Psoas muscle (tissue), 8 donors: ENCODE measurements at places on chromosomes 5 and 9. TPM values are rescaled to one million over a fixed set of nuclear protein-coding genes. Genes with fewer than 3 reads are reported as not detected.
A peak's percentile ranks its signal among the peaks of the same experiment; 100 is the strongest.

IL17B gene
- polyA plus RNA-seq = 0.08 TPM

FAT2 gene
- 0.03 TPM for polyA plus RNA-seq

SLC31A1 gene
- 3.3 TPM for polyA plus RNA-seq

FBP2 gene
- 29.8 TPM for polyA plus RNA-seq

DNA sequence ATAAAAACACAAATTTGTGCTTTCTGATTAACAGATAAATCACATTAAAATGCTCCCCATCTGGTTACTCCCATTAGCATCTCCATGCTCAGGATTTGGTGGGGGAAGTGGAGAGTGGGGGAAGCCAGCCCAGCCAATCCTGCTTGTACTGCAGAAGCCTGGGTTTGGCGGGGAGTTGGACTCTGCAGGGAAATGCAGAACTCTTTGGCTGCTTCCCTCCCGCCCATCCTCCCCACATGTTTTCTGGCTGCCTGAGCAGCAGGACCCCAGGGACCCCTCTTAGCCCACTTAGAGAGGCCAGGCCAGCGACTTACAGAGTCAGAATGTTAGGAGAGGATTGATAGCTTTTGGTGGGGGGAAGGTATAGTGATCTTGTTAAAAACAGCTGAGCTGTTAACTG is 59.5 kb upstream of the FOXI1 start:
- no peak for DNase-seq

DNA sequence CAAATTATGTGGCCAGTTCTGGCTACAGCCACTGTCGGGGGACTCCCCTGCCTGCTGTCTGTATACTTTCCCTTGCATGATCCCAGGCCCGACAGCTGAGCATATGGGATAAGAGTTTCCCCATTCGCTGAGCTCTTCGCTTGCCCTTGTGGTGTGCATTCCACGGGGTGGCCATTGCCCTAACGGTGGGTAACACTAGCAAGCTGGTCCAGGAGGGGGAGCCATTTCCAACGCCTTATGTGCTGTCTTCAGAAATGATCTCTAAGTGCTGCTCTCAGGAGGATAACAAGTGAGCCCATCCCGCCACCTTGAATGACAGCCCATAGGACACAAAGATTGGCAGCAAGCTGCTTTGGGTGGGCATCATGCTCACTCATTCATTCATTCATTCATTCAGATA is 190.9 kb downstream of the FSTL4 start:
- DNase-seq = no peak

DNA sequence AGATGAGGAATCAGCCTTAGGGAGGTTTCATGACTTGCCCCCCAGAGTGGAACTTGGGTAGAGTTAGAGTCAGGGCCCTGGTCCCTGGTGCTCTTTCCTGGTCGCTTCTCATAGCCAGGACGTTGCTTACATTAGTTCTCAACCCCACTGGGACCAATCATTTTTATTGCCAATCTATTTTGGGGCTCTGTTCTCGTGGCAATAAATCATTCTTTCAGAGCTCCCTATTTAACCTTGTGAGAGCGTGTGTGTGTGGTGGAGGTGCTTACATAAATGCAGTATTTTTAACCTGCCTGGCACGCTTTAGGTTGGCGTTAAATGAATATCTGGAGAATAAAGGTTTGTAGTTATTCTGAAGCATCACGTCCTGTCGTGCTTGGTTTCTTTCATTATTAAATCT is 4.1 kb downstream of the TRIO start:
- no peak for DNase-seq

DNA sequence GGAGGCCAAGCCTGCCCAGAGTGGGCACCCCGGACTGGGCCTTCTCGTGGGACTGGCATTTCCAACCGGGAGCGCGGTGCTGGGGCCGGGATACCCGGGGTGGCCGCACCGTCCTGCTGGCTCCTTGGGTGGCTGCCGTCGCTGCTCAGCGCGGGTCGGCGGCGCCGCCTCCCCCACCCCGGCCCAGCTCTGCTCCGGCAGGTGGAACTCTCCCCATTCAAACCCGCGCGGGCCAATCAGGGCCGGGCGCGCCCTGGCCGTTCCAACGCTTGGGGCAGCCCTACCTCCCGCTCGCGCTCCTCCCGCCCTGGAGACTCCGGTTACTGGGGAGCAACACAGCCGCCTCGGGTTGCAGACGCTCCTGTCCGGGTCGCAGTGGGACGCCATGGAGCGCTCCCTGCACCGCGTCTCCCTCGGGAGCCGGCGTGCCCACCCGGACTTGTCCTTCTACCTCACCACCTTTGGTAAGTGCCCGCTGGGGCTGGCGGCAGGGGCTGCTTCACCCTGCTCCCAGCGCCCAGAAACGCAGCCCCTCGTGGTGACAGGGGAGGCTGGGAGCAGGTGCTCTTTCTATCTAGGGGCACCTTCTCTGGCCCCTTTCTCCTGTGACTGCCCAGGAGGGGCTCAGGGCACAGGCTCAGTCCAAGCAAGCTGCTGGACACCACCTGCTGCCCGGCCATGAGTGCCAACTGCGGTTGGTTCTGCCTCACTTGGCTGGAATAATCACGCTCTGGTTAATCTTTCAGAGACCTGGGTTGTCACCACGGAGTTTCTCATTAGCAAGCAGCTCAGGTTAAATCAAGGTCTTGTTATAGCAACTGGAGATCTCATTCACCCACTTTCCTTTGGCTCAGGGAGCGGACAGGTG is at the start of gene RGS3:
Gene RGS3 (plus strand): TSS at position 310 of the 868 bp plus-strand sequence. CDS start 76 bp downstream, at position 386.
- DNase-seq = peak; percentile 51

DNA sequence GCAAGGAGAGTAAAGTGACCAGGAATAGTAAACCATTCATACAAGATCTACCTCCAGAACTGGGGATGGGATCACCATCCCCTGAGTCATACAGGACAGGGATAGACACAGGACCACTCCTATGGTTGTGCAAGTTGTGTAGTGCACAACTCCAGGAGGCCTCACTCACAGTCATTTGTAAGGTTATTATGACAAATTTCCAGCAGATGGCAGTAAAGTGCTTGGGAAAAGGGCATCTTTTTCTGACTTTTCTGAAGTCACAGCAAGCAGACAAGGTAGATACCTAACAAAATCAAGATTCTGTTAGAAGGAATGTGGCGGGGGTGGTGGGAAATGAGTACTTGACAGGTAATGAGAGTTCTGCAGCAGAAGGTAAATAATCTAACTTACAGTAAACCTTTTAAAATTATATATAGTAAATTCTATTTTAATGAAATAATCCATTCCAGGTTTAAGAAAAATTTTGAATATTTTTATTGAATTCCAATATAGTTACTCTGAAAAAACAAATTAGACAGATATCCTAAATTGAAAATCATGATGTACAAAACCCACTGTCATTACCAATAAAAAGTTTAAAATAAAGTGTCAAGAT is 16.7 kb upstream of the KIF27 start:
- no peak for DNase-seq

DNA sequence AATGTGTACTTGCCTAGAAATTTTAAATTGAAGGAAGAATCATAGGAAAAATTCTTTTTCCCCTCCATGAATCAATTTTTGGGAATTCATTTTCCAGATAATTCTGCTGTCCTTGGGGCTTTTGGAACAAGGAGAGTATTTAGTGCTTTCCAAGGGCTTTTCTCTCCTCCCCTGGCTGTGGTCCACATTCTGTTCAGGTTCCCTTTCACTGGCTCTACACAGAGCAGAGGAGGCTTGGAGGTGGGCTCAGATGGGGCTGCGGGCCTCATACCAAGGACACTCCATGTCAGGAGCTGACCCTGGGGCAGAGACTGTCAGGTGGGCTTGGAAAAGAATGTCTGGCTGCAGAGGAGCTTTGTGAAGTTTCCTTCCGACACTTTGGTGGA is 128.1 kb downstream of the GADD45G start:
- DNase-seq = no peak

DNA sequence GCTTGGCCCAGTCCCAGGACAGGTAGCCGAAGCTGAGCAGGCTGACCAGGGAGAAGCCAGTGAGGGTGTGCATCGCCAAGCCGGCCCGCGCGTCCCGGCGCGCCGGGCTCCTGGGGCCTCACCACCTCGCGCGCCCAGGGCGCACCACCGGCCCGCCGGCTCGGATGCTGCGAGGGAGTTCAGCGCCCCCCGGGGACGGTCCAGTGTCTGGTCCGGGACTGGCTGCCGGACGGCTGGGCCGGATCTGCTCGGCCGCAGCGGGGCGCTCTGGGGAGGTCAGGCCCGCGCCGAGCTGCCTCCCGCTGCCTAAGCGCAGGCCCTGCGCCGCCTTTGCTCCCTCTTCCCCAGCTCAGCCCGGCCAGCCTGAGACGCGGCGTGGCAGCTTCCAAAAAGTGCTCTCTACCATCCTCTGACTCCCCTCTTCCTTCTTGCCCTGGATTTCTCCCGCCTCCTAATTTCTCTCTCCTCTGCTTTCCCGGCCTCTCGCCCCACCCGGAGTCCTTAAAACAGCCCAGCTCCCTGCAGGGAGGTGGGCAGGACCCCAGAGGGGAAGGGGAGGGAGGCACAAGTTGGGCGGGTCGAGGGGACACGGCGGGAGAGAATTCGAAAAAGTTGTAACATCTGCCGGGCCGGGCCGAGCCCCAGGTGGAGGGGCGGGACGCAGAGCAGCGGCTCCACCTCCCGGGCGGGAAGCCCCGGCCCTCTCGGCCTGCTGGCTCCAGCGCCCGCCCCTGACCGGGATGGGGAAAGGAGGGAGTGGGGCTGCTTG is at the start of gene ARSI:
Gene ARSI (minus strand): TSS at position 605 of the 769 bp plus-strand sequence. CDS start 532 bp downstream, at position 73.
- DNase-seq = no peak

GRCh38 chr5:128469912-128470311 is 68.1 kb downstream of the FBN2 start:
- DNase-seq = no peak

- DNase-seq = no peak
Measured at GRCh38 chr5:141784529-141784928, 93.7 kb downstream of the PCDH1 start.

DNA sequence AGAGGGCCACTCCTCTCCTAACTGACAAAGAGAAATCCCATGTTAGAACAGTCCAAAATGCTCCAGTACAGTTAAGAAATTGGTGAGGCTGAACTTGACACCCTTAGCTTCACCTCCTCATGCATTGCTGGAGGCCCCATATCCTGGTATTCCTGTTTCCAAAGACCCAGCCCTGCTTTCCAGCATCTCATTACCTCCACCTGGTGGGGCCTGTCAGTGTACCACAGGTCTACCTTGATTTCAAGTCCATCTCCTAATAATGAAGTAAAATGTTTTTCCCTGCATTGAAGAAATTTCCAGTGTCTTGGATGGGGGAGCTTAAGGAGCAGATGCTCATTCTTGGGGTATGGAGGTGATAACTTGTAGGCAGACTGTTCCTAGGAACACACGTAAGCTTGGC is 70.6 kb upstream of the S1PR3 start:
- DNase-seq = no peak

DNA sequence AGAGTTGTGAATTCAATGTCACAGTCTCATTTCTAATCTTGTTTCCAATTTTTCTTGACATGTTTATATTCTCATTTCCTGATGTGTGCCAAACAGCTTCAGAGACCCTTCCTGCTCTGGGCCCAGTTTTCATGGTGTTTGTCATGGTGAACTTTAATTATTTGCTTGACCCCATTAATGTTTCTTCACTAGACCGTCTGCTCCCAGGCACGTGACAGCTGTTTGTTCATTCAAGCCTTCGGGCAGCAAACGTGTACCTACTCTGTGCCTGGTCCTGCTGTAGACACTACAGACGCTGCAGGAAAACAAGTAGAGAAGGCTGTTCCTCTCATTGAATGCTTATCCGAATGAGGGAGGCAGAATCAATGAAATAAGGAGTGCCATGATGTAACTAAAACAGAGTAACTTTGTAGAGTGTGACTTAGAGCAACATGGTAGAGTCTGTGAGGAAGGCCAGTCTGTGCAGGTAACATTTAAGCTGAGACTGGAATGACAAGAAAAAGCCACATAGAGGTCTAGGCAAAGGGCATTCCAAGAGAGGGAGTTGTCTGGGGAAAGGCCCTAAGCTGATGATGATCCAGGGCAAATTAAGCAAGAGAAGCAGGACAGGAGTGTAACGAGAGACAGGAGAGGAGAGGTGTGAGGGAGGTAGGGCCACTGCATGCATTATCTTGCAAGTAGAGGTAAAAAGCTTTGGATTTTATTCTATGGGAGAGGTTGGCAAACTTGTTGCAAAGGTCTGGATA is 191.4 kb downstream of the SEMA5A start:
- no peak for DNase-seq

DNA sequence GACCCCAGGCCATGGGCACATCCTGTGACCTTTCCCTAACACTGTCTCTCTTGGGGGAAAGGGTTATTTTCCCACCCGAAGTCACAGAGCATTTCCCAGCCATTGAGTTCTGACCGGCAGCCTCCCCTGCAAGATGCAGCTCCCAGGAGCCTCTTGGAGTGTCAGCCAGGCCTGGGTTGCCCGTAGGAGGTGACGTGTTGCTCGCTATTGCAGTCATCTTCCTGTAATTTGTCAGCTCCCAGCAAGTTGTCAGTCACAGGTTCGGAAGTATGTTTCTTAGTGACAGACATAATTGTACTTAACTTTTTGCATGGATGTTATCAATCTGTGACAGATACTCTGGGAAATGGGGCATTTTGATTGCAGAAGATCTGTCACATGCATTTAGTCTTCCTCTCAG is 74.5 kb downstream of the MVB12B start:
- DNase-seq = no peak

DNA sequence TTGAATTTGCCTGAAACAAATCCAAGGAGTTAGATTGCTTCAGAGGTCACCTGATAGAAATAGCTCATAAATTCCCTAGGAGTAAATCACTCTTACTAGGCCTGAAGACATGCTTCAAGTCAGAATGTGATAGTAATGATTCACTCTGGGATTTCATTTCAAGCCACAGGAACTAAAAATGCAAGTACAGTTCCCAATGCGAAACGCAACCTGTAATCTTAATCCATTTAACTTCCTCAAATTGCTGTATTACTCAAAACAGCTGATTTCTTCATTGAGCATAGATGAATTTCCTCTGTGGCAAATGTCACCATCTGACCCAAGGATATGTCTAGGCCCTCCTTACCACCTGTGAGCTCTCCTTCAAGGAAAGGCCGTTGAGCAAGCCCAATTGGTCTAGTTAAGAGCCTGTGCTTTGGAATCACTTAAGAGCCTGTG is 32.1 kb upstream of the IL6ST start:
- no peak for DNase-seq

- no peak for DNase-seq
Measured at GRCh38 chr5:10746711-10747110, 14.3 kb downstream of the DAP start.

DNA sequence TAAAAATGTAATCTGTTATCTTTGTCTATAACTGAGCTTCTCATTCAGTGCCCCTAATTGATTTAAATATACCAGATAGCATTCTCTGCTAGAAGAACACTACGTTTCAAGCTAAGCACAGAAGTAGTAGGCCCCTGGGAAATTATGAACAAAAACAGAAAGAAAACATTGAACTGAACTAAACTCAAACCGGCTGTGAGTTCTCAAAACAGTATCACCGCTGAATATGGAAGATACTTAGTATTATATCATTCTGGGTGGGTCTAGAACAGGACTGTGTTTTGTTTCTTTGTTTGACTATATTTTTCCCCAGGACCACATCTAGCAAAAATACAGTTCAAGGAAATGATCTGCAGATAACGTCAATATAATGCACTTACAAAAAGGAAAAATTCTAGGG is 95.1 kb upstream of the HMHB1 start:
- DNase-seq = no peak

DNA sequence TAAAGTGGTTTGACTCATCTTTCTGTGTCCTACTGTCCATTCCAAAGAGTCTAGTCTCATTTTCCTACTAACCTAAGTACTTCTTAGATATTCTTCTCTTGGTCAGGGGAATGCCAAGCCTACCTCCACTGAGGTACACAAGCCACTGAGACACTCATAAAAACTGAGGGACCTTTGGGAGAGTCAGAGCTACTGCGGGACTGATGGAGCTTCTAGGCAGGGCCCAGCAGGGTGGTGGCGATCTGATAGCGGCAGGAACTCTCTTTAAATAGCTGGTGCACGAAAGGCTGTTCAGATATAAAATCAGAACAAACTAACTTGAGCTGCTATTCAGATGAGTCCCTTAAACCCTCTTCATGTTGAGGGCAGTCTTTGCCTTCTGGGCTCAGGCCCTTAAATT is 14.7 kb downstream of the NUP214 start:
- no peak for DNase-seq
